GM23248 (cell line): ENCODE measurements at places on chromosomes 11 and 22.

GRCh38 chr11:21771097-21771496 is 421.8 kb upstream of the ANO5 start:
- DNase-seq = no peak

DNA sequence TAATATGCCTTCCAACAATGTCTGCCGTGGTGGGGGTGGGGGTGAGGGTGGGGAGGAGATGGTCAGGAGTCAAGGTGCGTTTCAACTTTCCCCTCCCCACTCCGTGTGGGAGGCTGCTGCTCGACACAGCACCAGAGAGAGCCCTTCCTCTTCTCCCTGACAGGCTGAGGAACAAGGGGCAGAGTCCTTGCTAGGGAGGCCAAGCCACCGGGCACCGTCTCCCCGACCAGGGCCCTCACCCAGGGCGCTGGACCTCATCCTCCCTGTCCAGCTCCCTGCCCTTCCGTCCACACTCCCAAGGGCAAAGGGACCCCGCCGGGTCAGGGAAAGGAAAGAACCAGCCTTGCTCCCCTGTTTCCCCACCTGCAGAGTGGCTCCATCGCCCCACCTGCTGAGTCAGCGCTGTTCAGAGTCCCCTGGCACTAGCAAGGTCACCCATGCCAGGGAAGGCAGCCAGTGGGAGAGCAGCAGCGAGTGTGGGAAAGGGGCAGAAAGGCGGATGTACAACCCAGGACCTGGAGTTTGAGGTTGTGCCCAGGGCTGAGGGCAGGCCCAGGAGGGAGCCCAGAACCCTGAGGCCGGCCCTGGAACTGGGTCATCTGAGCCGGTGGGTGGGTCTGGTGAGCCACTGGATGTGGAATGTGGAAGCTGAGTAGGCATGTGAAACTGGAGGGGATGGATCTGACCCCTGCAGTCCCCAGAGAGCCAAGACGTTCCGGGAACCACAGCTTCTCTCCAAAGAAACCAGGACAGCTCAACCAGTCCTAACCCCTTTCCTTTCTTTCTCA is 47.2 kb downstream of the BUD13 start:
- DNase-seq = peak; percentile 71

DNA sequence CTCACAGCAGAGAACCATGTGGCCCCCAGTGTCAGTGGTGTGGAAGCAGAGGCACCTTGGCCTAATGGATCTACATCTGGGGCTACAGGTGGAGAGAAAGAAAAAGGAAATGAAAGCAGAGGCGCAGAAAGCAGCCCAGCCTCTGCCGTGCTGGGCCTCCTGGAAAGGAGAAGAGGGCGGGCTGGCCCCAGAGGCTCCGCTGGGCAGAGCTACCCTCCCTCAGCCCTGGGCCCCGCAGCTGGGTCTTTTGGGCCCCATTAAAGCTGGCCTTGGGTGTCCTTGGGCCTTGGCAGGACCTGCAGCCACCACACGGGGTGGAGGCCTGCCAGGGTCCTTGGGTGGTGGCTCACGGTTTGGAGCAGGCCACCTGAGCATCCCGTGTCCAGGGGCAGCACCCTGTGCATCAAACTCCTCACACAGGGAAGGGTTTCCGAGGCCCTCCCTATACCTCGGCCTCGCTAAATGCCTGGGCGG is 31.6 kb upstream of the GAL start:
- no peak for DNase-seq

DNA sequence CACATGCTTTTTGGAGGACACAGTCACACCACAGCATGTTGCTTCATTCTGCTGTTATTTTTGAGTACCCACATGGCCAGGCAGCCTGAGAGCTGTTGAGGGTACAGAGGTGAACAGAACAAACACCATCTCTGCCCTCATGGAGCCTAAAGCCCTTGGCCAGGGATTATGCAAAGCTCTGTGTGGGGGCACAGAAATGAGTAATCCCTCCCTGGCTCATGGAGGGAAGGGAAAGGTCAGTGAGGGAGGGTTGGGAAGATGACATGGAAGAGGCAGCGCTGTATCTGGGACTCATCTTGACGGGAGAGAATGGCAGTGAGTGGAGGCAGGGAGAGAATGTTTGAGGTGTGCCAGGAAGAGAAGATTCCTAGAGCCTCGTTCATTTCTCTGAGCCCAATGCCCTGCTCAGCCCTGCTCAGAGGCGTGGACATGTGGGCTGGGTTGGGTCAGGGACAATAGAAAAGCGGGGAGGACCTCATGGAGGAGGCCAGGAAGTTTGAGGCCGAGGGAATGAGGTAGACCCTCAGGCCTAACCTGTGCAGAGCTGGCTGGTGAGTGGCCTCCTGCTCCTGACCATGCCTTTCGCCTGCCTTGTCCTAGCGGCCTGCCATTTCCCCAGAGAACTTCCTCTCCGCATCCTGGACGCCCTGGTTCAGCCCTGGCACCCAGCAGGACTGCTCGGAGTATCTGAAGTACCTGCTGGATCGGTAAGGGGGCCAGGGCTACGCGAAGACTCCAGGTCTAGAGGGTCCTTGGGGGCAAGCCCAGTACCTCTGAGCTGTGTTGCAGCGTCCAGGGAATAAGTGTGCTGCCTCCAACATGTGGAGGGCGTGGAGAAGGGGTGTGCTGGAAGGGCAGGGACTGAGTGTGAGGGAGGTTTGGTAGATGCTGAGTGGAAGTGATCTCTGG is 19.8 kb downstream of the USP35 start:
- DNase-seq = peak; percentile 73

- DNase-seq = peak; percentile 28
Observed at GRCh38 chr11:85021058-85021457, 606.1 kb downstream of the DLG2 start.

DNA sequence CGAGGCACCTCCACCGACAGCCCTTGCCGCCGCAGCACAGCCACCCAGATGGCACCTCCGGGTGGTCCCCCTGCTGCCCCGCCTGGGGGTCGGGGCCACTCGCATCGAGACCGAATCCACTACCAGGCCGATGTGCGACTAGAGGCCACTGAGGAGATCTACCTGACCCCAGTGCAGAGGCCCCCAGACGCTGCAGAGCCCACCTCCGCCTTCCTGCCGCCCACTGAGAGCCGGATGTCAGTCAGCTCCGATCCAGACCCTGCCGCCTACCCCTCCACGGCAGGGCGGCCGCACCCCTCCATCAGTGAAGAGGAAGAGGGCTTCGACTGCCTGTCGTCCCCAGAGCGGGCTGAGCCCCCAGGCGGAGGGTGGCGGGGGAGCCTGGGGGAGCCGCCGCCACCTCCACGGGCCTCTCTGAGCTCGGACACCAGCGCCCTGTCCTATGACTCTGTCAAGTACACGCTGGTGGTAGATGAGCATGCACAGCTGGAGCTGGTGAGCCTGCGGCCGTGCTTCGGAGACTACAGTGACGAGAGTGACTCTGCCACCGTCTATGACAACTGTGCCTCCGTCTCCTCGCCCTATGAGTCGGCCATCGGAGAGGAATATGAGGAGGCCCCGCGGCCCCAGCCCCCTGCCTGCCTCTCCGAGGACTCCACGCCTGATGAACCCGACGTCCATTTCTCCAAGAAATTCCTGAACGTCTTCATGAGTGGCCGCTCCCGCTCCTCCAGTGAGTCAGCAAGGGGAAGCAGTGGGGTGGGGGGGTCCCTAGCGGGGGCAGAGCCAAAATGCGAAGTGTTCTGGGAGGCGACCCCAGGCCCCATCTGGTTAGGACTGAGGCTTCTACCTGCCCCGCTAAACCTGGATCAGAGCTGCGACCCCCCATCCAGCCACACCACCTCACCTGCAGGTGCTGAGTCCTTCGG is 4.4 kb downstream of the FREY1 start:
- DNase-seq = no peak

- no peak for DNase-seq
Observed at GRCh38 chr22:39958949-39959639, 1.1 kb upstream of the TMA7B start.

DNA sequence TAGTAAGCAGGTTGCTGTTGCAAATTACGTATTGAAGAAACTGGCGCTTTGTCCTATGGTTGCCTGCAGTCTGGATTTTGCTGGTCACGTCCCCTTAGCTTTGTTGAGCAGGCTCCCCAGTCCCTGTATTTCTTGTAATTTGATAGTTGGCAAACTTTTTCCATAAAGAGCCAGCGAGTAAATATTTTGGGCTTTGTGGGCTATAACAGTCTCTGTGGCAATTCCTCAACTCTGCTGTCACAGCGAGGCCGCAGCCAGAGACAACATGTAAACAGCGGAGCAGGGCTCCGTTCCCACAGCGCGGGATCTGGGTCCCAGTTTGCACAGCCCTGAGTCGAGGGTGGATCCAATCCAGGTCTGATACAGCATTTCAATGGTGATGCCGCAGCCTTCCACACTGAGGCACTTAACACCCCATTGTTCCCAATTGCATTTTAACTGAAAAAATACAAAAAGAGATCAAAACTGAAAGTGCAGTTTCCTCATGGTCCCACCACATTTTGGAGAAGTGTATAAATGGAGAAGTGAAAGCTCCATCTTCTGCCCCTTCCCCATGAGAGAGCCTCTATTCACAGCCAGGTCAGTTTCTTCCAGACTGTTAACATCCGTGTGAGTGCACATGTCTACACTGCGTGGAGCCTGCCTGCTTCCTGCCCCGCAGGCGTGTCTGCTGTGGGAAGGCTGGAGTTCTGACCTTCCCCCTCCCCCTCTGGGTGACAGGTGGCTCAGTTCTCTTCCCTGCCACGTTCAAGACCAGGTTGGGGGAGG is 89.1 kb downstream of the RPS6KA4 start:
- DNase-seq = peak; percentile 49

DNA sequence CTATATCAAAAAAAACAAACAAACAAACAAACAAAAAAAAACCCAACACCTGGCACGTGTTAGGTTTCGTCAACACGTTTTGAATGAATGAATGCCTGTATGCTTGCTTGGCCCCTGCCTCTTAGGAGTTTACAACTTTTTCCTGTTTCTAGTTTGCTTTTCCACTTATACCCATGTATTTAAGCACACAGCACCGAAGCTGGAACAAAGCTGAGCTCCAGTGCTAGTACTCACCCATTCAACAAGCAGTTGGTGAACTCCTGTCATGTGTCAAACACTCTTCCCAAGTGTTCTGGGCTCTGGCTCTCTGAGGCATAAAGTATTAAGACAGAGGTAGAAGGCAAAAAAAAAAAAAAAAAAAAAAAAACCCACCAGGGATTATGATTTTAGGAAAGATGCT is 599.3 kb downstream of the BUD13 start:
- DNase-seq = no peak

GRCh38 chr11:34960277-34960676 is 43.9 kb downstream of the PDHX start:
- DNase-seq = no peak

GRCh38 chr11:110797453-110797852 is 85.2 kb upstream of the ARHGAP20 start:
- DNase-seq = peak; percentile 34
